T-helper 2 cell treated with Interferon-gamma antibody and Interleukin-4, amounts not matched to agents 100 ng/mL and 5 ng/mL, for 36 hours (primary cell): ENCODE measurements at places on chromosomes 4 and X. TPM values are rescaled to one million over a fixed set of nuclear protein-coding genes. Genes with fewer than 3 reads are reported as not detected.

Gene ITM2A
- total RNA-seq, result 142 and 152 TPM in 2 replicates

Gene EGF
- not detected in 2 replicates for total RNA-seq

Gene NXF2
- not detected in 2 replicates for total RNA-seq

Gene PRAF2
- 15.6 and 19.0 TPM in 2 replicates for total RNA-seq

Gene CLOCK
- total RNA-seq, result 4.4 and 6.7 TPM in 2 replicates
